AG20443 (cell line): ENCODE measurements at places on chromosomes 4 and X.

- peak; percentile 6 for DNase-seq
Measured at GRCh38 chr4:13527192-13527980, 16.9 kb downstream of the NKX3-2 start.

GRCh38 chr4:181148470-181148869, 1094.7 kb upstream of the TENM3 start:
- no peak for DNase-seq

DNA sequence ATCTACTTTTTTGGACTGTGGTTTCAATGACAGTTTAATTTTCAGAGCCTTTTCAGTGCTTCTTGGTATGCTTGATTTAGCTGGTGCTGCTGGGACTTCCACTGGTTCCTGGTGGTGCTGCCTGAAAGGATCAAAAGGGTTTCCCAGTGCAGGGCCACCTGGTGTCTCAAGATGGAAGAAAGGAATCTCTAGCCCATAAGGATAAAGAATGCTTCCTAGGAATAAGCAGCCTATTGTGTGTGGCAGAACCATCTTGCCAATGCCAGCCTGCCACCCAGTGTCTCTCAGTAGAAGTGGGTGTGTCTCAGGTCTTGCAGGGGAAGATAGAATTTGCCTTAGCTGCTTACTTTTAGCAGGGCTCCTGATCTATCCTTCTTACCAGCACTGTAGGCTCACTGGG, 15.0 kb upstream of the RAI2 start:
- DNase-seq, result no peak

DNA sequence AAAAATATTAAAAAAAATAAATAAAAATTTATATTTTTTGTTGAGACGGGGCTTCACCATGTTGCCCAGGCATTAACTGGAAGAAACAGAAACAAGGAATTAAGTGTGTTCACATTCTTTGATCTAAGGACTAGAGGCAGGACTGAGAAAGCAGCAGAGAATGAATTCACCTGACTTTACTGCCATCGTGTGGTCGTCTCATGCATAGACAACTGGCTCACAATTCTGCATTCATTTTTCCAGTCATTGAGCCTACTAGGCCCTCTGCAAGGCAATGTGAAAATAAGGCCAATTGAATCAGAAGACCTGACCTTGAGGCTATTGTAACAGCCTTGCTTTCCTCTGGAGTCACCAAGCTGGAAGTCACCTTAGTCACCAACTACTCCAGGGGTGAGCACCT, 37.4 kb downstream of the LHFPL1 start:
- DNase-seq, result peak; percentile 45

- DNase-seq, result no peak
Measured at GRCh38 chr4:90536408-90536807, 409.2 kb downstream of the CCSER1 start.

GRCh38 chrX:103879339-103879738, 47.3 kb upstream of the RAB9B start:
- peak; percentile 29 for DNase-seq
